ENCODE measurements at places on chromosomes 6 and 20.

- DNase-seq: no peak
These were observed 59.6 kb upstream of the AFDN start for GRCh38 chr6:167766986-167767714.

- no peak for DNase-seq
These were observed 280.6 kb downstream of the SLC35F1 start for GRCh38 chr6:118187568-118188164.

DNA sequence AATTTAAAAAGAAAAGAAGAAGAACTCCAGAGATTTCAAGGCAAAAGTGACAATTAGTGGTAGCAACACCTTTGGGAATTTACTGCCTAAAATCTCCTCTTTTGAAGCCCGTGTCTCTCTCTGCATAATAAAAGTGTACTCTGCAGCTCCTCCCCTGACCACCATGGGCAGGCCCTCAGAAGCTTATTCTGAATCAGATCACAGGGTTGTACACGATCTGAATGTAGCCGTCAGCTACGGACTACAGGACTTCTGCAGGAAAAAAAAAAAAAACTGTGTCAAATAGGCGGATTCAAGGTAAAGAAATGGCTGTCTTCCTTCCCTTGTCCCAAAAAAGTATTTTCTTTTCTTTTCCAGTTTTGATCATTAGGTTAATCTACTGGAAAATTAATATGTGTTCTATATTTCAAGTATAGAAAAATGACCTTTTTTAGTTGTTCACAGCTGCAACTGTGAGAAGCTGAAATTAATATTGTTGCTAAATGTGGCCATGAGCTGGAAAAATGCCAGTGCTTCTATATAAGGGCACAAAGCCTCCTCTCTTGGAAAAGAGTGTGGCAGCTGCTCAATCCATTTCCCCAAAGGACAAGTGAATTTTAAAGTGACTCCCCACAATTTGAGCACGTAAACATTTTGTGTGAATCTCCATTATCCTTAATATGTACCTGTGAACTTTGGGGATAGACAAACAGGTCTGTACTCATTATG lies 397.4 kb downstream of the C6orf118 start:
- DNase-seq: no peak

DNA sequence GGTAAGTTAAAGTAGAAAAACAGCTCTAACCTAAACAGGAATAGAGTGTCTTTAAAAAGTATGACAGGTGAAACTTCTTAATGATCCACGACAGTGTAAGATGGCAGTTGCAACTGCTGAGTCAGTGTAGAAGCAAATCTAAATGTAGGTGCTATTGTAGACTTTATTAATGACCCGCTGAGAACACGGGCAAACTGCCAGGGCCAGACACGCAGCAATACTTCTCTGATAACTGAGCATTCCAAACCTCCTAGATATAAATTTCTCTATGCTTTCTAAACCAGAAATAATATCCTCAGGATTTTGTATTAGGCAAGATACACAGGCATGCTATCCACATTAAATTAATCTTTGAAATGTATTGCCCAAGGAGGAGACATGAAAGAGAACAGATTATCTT lies 1076.4 kb downstream of the HACE1 start:
- DNase-seq: no peak

GRCh38 chr6:27838058-27838944 lies 73.9 kb downstream of the OR2B2 start:
- peak; percentile 98 for DNase-seq

DNA sequence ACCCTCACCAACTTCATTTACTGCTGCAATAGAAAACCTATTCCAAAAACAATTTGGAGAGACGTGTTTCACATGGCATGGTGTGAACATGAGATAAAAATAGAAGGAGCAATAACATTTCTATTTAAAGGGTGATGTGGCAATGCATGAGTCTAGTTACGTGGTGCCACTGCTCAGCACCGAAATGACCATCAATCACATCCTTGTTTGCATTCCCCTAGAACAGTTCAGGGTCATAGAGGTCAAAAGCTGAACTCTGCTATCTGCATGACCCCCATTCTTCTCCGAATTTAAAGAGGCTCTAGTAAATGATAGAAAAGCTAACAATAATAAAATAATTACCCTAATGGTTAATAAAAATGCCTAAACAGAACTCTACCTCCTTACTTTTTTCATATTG lies 29.5 kb downstream of the ROS1 start:
- no peak for DNase-seq

GRCh38 chr6:149064660-149065015 lies 252.9 kb upstream of the TAB2 start:
- no peak for DNase-seq

- DNase-seq: no peak
These were observed 24.4 kb downstream of the GCM1 start for GRCh38 chr6:53124131-53124800.

DNA sequence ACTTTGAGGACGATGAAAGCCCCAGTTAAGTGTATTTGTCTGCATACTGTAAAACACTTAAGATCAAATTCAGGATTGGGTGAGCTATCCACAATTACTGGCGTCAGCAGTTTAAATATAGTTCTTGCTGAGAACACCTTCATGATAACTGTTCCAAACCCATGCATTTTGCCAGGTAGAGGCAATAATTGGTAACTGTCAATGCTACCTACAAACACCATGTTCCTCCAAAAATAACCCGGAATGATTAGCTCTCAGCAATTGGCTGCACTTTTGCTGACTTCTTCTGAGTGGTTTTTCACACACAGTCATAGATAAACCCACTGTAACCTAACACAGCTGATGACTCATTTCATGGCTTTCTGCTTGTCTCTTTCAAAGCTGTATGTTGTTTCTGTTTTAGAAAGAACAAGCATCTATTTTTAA lies 1358.6 kb upstream of the GJE1 start:
- peak; percentile 53 for DNase-seq

GRCh38 chr20:34997131-34997561 lies 41.5 kb downstream of the MYH7B start:
- DNase-seq: no peak

GRCh38 chr6:39344821-39345280 lies 22.3 kb upstream of the KCNK16 start:
- no peak for DNase-seq

DNA sequence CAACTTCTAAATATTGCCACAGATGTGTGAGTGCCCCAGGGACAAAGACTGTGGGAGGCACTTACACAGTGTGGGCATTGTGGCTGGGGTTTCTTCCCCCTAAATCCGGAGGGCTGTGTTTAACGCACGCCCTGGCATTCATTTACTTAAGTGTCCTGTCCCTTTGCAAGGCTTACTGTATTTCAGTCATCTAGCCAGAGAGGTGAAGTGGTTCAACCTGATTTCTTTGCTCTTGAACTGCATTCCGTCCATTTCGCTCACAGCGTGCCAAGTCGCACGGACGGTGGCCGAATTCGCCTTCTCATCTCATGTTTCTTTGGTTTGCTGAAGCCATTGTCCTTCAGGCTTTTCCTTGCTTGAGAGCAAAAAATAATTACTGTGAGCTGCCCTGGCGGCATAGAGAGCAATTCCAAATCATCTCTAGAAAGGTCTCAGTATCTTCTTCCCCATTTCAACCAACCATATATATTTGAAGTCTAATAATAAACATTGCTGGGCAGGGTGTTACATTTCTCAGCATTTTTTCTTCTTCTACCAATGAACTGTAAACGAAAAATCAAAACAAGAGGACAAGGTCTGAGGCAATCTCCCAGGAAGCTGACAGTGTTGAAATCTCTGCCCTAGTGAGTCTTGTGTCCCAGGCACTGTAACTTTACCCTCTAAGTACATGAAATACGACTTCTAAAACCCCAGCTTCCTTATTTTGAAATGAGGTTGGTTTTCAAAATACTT lies 16.9 kb downstream of the SYTL3 start:
- no peak for DNase-seq

- no peak for DNase-seq
These were observed 143.4 kb upstream of the PHACTR1 start for GRCh38 chr6:12572896-12573827.

GRCh38 chr6:18186033-18186432 lies 30.8 kb downstream of the KDM1B start:
- DNase-seq: peak; percentile 78

- no peak for DNase-seq
These were observed 506.7 kb downstream of the KIF16B start for GRCh38 chr20:16066571-16066970.

DNA sequence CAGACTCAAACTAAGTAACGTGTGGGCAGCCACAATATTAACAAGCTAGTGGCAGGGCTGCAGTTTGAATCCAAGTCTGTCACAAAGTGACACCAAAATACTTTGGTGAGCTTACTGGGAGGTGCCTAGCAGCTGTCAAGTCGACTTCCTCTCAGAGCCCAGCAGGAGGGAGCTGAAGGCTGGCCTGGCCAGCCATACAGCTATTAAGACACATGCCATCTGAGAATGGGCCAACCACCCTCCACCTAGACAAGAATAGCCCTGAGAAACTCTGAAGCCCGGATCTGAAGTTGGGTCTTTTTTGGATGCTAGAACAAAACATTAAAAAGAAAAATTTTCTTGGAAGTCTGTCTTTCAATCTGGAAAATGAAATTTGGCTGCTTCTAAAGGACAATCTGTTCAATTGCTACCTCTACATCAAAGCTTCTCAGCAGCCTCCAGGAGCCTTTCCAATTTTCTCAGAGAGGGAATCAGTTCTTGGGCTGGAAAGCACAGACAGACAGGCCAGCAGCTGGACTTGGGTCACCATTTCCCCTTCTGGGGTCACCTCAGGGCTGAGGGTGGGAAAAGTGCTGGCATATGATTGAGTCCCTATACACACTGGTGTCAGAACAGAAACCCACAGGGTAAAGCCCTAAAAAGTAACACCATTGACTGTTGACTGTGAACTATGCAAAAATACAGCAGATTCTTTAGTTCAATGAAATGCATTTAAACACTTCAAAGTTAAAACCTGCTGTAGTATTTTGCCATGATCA lies 42.9 kb downstream of the UQCC1 start:
- no peak for DNase-seq

GRCh38 chr6:121443971-121444541 lies 8.6 kb downstream of the GJA1 start:
- no peak for DNase-seq

DNA sequence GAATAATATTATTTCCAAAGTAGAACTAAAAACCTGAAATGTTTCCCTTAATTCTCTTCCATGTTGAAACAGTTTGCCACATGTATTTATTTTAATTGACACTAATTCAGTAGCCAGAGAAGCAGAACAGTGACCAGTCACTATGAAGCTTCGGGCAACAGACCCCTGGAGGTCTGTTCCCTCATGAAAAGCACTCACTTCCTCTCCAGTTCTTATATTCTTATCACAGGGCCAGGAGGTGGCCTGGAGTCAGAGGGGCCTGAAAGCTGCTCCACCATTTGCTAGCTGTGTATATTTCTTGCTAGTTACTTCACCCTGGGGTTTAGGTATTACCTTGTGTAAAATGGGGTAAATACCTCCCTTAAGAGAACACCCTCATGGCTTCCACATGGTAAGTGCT lies 49.1 kb downstream of the MAP7 start:
- no peak for DNase-seq

- no peak for DNase-seq
These were observed 11.4 kb upstream of the LOC128125822 start for GRCh38 chr6:63560801-63561287.

DNA sequence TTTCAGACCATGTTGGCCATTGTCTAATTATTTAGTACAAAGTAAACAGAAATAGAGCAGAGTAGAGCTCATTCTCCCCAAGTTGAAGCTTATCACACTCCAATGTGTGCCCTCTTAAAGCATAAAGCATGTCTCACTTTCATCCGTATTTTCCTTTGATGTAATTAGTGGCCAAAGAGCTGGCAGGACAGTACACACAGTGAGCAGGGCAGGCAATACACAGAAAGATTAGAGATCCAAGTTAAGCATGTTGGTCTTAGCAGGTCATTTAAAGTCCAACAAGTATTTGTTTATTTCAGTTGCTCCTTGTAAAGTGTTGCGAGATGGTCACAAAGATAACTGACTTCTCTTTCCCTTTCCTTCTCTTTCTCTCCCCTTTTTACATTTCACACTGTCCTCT lies 47.2 kb downstream of the RFX6 start:
- DNase-seq: no peak

DNA sequence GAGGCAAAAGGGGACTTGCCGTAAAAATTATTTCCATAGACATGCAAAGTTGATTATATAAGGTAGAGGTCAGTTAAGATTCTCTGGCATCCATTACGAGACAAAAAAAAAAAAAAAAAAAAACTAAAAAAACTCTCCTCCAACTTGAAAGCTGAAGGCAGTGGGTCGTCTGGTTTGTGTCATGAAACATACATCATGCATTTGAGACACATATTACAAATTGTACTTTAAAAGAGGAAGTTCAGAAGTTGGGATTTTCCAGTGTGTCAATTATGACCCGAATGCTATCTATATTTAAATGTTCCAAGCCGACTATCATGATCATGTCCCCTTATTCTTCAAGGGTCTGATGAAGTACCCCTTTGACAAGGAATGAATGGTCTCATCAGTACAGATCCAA lies 125.1 kb downstream of the ZNF217 start:
- DNase-seq: no peak

DNA sequence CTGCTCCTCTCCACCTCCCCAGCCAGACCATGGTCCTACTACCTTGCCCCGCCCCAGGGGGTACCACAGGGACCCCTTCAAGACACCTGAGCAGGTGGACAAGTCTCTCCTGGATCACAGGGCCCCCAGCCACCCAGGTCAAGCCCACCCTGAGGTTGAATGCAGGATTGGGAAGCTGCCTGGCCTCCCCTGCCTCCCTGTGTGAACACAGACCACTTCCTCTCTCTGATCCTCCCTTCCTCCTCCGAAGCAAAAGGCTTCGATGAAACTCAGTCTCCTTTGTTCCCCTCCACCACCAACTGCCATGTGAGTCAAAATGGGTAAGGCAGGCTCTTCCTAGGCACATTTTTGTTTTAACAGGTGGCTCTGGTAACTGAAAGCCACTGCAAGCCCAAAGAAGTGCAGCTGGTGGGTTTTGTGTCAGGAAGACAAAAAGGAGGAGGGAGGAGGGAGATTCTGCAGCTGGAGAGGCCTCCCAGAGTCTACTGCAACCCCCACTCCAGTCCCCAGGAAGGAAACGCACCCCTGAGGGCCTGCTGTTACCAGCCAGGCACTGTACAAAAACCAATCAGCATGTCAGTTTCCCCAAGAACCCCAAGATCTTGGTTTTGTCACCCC lies 5.4 kb downstream of the ADA start:
- DNase-seq: peak; percentile 64

DNA sequence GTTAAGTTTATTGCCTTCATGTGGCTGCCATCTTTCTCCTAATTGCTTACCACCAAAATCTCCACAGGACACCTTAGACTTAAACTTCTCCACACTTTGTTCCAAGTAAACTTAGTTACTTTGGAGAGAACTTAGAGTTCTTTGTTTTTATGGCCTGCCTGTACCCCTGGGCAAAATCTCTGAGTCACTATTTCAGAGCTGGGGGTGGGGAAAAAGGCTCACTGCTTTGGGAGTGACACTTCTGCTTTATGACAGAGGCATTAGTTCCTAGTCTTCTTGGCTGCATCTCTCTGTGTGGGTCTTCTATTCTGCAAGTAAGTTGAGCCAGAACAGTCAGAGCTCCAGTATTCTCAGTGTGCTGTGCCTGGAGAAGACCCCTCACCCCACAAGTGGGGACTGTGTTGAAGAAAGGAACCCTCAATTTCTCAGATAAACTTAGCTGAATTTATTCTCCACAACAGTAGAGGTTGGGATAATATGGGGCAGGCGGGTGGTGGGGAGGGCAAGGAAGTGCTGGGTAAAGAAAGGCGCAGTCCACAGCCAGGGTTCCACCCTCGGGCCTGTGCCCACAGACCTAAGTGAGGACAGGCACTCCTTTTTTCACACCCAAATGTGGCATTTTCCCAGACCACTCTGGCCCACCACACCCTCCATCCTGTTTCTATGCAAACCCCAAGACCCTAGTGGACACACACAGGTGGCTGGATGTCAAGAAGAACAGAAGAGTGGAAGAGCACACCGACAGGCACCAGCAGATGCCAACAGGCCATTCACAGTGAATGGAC lies 636.6 kb upstream of the MAN1A1 start:
- DNase-seq: no peak

Data from smooth muscle cell of the brain vasculature (primary cell).